NB4 (cell line): ENCODE measurements at places on chromosomes 1 and 21.

- no peak for DNase-seq
Observed at GRCh38 chr1:219323426-219323825, 149.7 kb downstream of the LYPLAL1 start.

DNA sequence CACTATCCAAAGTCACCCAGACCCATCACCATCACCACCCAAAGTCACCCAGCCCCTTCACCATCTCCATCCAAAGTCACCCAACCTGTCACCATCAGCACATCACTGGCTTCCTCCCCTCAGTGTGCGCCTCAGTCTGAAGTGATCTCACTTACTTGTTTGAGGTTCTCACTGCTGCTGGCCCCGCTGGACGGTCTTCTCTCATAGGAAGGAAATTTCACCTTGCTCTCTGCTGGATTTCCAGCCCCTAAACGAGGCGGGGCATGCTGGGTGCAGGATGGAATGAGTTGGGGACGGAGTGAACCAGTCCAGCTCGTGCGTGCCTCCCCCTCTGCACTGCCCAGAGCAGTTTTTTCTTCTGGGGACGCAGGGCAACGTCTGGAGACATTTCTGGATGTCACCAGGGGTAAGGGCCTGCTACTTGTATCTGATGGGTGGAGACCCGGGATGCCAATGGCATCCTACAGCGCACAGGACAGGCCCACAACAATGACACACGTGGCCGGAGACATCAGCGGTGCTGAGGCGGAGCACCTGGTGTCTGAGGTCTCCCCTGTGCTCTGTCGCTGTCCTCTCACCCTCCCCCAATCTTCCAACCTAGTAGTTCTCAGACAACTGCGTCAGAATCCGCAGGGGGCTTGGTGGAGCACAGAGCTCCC, 38.6 kb downstream of the PDE9A start:
- DNase-seq: no peak

DNA sequence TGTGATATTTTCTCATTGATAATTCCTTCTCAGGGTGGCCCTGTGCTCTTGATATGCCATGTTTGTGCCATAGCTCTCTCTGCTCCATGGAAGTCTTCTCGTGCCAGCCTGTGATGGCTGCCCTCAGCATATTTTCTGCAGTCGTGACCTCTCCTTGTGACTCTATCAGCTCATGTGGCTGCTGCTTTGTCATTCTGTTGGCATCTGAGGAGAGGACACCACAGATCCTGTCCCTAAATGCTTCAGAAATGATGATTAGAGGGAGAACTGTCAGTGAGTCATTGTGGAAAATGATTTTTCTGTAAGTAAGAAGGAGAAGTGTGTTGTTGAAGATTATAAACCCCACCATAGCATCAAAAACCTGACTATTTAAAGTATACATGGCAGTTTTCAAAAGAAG, 286.0 kb downstream of the ADGRL2 start:
- no peak for DNase-seq

GRCh38 chr1:114369930-114370329, 141.1 kb downstream of the TRIM33 start:
- DNase-seq: no peak

DNA sequence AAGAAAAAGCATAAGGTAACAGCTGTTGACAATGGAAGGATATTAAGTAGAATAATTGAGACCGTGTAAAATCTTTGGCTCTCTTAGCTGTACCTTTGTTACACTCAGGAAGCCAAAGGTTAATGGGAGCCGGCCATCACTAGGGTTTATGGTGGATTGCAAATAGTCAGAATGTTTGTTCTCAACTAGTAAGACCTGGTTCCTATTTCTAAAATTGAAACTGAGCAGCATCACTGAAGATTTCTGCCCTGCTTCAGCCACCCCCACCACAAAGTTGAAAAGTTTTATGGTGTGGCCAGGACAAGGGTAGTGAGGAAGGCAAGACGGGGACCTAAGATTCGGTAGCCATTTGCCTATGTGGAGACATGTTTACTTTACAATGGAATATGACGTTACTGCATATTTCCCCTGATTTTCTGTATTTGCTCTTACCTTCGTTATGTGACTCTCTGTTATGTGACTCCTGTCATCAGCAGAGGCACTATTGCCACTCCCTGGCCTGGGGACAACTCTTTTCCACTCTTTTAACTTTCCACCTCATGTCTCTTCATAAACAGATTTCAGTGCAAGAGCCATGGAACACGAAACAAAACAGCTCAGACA, 41.4 kb upstream of the KIF1B start:
- no peak for DNase-seq

GRCh38 chr1:115648717-115649691, 7.2 kb downstream of the VANGL1 start:
- no peak for DNase-seq

DNA sequence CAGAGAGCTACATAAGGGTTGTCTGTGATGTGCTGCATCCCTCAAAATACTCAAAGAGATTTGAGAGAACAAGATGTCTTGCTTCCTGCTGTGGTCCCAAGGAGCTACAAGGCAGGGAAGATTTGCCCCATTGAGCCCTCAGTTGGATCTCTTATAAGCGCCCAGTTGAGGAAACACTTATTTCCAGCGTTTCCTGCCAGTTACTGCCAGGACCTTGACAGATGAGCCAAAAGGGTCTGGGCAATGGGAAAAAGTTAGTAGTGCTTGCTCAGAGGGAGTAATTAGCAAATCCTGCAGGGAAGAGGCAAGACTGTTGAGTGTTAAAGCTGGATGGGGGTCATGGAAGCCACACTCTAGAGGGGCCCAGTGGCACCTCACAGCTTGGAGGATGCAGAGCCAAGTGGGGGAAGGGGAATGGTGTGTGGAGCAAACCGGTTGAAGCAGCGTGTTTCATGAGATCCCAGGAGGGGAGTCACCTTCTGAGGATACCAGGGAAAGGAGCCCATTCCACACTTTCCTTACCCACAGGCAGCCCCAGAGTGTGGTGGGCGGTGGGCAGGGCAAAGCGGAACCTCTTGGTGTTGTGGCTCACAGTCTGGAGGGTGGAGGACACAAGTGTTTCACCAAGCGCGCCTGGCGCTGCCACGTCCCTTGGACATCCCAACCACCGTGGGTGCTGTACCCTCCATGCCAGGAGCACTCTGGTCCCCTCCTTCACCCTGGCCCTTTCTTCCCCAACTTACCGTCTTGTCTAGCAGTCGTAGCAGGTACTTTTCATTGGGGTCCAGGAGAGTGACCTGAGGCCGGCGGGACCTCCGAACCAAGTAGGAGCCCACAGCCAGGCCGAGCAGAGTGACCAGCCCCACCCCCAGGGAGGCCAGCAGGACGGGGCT, 805 bp downstream of the CYB5R1 start:
- no peak for DNase-seq

DNA sequence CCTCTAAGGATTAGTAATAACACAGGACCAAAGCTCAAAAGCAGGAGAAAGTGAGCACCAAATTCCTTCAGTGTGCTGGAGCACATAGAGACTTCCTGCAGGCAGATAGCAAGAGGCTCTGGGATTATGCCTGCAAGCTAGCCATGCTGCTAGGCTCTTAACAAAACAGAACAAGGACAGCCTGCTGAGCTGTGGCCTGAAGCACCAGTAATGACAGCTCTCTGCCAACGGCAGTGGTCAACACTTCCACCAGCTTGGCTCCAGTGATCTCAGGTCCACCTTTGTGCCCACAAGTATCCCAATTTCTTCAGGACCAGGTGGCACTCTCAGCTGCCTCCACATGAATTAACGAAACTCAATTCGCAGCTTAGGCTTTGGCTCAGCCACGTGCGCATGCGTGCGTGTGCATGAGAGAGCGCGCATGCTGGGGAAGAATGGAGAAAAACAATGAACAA, 64.2 kb downstream of the SLC45A1 start:
- DNase-seq: peak; percentile 33

- no peak for DNase-seq
Observed at GRCh38 chr1:230170153-230170547, 103.1 kb downstream of the GALNT2 start.

GRCh38 chr1:68377098-68377497, 72.7 kb downstream of the RPE65 start:
- no peak for DNase-seq

GRCh38 chr1:77487631-77488030, 194.8 kb downstream of the ZZZ3 start:
- no peak for DNase-seq

DNA sequence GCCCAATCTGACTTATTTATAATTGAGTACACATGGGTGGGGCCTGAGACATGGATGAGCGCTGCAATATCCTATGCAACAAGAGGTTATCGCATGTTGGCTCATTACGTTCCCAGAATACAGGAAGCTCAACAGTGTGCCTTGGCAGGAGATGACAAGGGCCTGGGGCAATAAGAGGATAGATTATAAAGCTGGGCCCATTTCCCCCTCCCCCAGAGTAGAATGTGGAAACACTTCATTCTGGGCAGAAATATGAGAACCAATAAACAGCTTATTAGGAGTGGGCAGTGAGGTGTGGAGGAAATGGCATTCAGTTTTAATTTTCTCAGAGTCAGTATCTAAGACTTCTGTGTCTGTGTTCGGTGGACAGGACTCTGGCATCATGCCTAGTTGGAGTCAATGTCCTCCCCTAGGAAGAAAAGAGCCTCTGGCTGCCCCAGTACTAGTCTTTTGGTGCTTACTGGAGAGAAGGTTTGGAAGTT, 92.8 kb downstream of the PIK3R3 start:
- DNase-seq: peak; percentile 49

DNA sequence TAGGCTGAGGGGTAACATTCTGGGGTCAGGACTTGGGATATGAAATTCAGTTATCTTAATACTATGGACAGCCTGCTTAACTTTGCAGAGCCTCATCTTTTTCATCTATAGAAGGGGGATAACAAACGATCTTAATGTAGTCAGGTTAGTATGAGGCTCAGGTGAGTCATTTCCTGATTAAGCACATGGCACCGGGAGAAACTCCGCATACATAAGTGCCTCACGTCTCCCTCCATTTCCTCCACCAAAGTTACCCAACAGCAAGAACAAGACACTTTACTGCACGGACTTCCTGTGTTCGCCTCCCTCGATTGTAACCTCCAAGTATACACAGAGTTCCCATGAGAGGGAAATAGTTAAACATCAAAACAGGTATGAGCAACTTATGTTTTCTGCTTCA, 112.7 kb upstream of the COA6 start:
- DNase-seq: peak; percentile 59

- no peak for DNase-seq
Observed at GRCh38 chr1:167987174-167987573, 50.3 kb upstream of the MPC2 start.

- DNase-seq: peak; percentile 63
Observed at GRCh38 chr1:165884690-165885304, 57.4 kb downstream of the UCK2 start.

GRCh38 chr1:192277635-192278034, 39.2 kb upstream of the RGS21 start:
- no peak for DNase-seq

DNA sequence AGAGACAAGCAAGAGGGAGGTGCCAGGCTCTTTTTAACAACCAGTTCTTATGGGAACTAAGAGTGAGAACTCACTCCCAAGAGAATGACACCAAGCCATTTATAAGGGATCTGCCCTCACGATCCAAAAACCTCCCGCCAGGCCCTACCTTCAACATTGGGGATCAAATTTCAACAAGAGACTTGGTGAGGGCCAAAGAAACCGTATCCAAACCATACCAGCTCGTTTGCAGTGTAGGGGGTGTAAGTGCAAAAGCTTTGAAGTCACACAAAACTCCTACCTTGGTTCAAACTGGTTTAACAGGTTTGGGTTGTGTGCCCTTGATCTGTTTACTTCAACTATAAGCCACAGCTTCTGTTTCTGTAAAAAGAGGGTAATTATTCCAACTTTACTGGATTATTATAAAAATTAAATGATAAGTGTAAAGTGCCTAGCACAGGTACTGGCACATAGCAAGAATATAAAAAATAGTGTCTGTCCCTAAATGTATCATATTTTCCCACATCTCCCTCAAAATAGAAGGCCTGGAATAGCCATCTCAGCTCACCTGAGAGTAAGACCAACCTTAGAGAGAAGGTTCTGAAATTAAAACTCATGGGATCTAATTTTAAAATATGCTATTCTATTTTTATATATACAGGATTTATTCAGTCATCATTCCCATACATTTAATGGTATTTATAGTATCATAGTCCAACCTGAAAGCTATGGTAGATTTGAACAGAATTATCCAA, 7.0 kb upstream of the USP25 start:
- DNase-seq: no peak

- DNase-seq: no peak
Observed at GRCh38 chr21:35909456-35910223, 150.7 kb downstream of the SETD4 start.

GRCh38 chr1:3786468-3787348, 9.6 kb downstream of the LRRC47 start:
- no peak for DNase-seq

DNA sequence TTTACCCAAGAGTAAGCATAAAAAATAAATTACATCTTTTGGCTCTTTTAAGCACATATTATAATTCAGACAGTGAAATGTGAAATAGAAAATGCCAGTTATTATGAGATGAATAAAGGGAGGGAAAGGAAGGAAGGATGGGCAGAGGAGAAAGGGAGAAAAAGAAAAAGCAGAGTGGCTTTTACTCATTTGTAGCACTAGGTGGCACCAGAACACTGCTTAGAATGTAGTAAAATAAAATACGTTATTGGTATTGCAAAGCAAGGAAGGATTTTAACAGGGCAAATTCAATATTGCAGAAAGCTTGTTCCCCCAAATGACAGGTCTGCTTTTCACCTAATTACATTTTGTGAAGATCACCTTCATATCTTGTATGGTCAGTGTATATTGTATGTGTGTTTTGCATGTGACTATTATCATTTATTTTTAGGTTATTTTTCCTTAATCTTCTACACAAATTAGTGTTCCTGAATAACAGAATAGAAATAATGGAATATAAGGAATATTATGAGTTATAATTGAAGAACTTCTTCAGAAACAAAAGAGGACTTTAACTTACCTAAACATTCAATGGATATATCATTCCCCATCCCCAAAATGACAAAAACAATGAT, 9.1 kb upstream of the PCNX2 start:
- peak; percentile 52 for DNase-seq

- peak; percentile 35 for DNase-seq
Observed at GRCh38 chr21:33801424-33802405, 113.9 kb downstream of the ATP5PO start.

DNA sequence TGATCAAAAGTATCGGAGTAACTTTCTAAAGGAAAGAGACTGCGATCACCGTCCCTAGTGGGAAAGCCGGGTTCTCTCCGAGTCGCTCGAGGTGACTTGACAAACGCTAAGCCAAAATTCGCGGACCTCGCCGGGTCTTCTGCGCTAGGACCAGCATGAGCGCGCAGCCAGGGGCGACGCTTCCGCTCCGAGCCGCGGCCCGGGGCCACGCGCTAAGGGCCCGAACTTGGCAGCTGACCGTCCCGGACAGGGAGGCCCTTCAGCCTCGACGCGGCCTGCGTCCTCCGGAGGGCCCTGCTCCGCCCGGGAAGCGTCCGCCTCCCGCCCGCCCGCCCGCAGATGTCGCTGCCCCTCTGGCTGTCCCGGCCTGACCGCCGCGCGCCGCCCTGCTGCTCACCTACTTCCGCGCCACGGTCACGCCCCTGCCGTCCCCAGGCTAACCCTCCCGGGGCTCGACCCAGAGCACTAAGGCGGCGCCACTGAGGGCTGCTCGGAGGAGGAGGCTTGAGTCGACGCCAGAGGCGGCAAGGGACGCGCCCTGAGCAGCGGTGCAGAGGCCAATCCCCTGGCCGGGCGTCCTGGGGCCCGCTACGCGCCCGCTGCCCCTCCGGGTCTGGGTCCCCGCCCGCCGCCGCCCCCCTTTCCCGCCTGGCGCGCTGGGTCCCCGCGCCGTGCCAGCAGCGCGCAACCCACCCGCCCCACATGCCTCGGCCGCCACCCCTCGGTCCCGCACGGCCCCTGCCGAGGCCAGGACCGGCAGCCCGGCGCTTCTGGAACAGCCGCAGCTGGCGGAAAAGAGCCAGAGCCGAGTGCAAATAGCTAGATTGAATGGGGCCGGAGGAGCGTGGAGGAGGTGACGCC, 896 bp upstream of the DUSP10 start:
- DNase-seq: peak; percentile 88
